ENCODE measurements at places on chromosomes 11 and 22.

DNA sequence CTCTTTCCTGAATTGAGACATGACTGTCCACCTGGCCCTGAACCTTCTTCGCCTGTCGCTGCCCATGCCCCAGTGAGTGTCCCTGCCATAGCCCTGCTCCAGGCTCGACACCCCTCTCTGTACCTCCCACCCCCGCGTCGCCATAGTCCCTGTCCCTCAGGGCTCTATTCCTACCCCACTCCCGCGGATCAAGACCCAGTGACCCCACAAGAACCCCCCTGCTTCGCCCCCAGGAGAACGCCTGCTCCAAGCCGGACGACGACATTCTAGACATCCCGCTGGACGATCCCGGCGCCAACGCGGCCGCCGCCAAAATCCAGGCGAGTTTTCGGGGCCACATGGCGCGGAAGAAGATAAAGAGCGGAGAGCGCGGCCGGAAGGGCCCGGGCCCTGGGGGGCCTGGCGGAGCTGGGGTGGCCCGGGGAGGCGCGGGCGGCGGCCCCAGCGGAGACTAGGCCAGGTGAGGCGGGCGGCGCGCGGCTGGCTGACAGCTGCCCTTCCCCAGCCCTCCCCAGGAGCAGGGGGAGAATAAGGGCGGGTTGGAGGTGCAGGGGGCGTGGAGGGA lies 5.6 kb downstream of the NRGN start:
- DNase-seq, result no peak

GRCh38 chr22:24338726-24339451 lies 68.3 kb downstream of the SPECC1L start:
- no peak for DNase-seq

DNA sequence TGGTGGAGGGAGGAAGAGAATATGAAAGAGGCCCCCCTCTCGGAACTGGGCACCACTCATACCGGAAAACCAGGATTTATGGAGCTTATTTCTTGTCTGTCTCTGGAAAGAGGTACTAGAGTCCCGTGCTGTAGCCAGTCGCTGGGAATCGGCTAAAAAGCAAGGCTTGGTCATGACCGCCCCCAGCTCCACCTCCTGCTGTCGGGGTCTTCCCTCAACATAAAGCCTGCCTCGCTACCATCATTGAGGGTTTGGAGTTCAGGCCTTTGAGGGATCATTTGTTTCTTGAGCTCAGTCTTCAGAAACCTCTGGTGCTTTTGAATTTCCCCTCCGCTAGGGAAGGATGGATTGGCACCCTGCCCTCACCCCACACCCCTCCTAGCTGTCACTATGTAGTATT lies 97.1 kb downstream of the TSPAN18 start:
- DNase-seq, result no peak

- no peak for DNase-seq
Measured at GRCh38 chr11:83933008-83933407, 646.8 kb upstream of the CCDC90B start.

- no peak for DNase-seq
Measured at GRCh38 chr11:45984192-45984591, 61.7 kb downstream of the LARGE2 start.
